ENCODE measurements at places on chromosomes 11 and 22. TPM values are rescaled to one million over a fixed set of nuclear protein-coding genes. Genes with fewer than 3 reads are reported as not detected.

The POLDIP3 gene
- total RNA-seq = 29.7 TPM

DNA sequence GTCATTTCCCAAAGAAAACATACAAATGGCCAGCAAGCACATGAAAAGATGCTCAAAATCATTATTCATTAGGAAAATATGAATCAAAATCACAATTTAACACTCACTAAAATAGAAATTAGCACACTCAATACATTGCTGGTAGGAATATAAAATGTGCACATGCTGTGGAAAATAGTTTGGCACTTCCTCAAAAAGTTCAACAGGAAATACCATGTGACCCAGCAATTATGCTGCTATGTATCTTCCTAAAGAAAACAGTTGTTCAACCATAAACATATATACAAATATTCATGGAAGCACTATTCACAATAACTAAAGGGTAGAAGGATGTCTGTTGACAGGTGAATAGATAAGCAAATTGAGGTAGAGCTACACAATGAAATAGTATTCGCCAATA lies 187.3 kb upstream of the SOX6 start:
- DNase-seq = no peak

GRCh38 chr11:114080219-114080618 lies 20.7 kb downstream of the ZBTB16 start:
- DNase-seq = no peak

- no peak for DNase-seq
Observed at GRCh38 chr11:2362414-2362813, 14.7 kb upstream of the CD81 start.

GRCh38 chr11:103862094-103862801 lies 174.2 kb upstream of the DDI1 start:
- DNase-seq = no peak

- DNase-seq = no peak
Observed at GRCh38 chr11:94494126-94494680, 419 bp downstream of the ANKRD49 start.

DNA sequence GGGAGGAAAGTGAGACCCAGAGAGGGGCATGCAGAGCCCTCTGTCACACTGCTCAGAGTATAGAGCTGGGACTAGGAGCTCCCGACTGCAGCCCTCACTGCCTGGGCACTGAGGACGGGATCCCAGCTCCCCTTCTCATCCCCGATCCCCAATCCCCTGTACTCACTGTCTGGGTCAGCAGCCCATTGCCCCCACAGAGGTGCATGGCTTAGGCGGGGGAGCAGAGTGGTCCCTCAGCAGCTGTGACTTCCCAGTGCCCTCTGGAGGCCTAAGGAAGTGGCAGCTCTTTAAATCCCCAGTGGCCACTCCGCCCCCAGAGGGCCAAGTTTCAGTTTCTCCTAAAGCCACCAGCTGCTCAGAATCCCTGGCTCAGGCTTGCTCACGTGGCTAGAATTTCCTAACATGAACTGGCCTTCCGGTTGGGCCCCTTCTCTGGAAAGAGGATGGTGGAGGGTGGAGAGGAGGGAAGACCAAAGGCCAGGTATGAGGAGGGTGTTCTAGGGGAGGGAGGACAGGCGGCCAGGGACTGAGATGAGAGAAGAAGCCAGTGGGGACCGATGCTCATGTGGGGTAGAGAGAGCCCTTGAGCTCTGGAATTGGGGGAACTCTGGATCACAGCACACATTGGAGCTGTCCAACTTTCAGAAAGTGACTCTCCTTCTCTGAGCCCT lies at the start of gene BATF2:
BATF2 (minus strand) TSS at position 262 of the 671 bp plus-strand sequence; CDS start at position 205, 57 bp downstream.
- no peak for DNase-seq

GRCh38 chr22:31394326-31394725 lies 5.1 kb upstream of the DRG1 start:
- DNase-seq = no peak
